HCT116 (cell line): ENCODE measurements at places on chromosomes 5 and 9. TPM values are rescaled to one million over a fixed set of nuclear protein-coding genes. Genes with fewer than 3 reads are reported as not detected.

The ENG gene
- total RNA-seq = 0.76 TPM

The HSPB3 gene
- not detected for total RNA-seq

DNA sequence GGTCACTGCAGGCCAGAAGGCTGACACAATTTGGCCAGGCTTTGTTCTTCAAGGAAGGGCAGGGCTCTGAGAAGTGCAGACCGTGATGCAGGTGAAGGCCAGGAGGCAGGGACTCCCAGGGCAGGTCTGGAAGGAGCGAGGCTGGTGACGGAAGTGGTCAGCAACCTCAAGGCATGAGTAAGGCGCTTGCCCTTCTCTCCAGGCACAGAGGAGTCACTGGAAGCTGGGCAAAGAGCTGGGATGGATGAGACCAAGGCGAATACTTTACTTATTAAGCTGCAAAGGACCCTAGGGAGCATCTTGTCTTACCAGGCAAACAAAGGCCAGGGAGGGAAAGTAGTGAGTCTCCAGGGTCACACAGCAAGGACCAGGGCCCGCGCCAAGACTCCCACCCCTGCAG lies 18.6 kb downstream of the IRF1 start:
- H3K27ac ChIP-seq = no peak overlapping the region
- H3K4me1 ChIP-seq = peaks cover 10% of the 10 kb centered on the region; the same call in 1 of the 2 replicates
- DNase-seq = no peak
- no peaks in the 10 kb centered on the region for H3K27me3 ChIP-seq
- no peaks in the 10 kb centered on the region for H3K36me3 ChIP-seq

- DNase-seq = no peak
- H3K27me3 ChIP-seq = no peaks in the 10 kb centered on the region
- peak overlapping the region; percentile 48; the same call in 1 of the 2 replicates for H3K27ac ChIP-seq
- no peak overlapping the region for H3K4me3 ChIP-seq
These were observed 8.7 kb upstream of the GDA start for GRCh38 chr9:72140586-72140985.

DNA sequence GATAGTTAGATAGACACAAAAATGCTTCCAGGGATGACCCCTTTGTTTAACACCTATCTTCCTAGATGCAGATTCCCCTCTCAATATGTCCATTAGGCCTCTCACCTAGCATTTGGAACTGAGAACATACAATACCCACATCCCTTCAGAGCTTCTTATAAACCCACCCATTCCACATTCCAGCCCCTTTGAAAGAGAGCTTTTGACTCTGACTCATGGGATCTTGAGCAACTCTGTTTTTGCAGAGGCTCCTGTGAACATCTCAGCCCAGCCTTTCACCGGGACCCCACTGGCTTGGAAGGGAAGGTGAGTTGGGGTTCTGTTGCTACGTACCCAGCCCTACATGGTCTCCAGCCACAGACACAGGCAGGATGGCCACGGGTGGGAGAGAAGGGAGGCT lies 195.5 kb downstream of the FRMD3 start:
- DNase-seq = no peak
- no peaks in the 10 kb centered on the region for H3K4me1 ChIP-seq
- no peaks in the 10 kb centered on the region for H3K36me3 ChIP-seq
- H3K27me3 ChIP-seq = no peaks in the 10 kb centered on the region
- no peak overlapping the region for H3K4me3 ChIP-seq

- no peak overlapping the region for H3K27ac ChIP-seq
- H3K4me1 ChIP-seq = peaks cover 8% of the 10 kb centered on the region
- no peak for DNase-seq
- no peaks in the 10 kb centered on the region for H3K36me3 ChIP-seq
These were observed 162.3 kb downstream of the AOPEP start for GRCh38 chr9:94888775-94889174.

The COL15A1 gene
- 0.15 TPM for total RNA-seq

DNA sequence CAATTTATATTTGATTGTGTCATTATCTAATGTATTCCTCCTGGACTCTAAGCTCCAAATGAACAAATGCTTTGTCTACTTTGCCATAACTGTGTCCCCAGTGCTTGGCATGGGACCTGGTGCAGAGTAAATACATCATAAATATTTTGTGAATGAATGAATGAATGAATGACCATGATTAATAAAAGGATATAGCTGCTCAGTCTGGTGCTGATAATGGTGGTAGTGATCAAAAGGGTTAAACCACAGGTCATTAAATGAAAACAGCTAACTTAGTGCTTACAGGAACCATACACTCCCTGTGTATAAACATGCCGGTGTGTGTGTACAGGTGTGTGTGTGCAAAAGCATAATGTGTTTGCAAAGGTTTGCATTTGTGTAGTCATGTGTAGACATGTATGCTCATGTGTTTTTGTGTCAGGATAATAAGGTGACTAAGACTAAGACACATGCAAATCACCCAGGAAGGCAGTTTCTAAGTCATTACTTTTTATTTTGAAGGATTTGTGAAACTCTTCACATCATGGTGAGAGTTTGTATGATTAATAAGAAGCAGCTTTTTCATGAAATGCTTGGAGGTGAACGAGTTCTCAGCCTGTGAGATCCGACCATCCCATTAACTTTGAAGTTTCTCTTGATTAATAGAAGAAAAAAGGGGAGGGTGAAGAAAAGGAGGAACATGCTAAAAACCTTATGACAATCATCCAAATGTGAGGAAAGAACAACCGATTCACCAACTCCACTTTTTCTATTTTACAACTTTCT lies 24.6 kb downstream of the SPARC start:
- peaks cover 5% of the 10 kb centered on the region; the same call in 1 of the 2 replicates for H3K4me1 ChIP-seq
- DNase-seq = no peak
- no peak overlapping the region for H3K4me3 ChIP-seq
- no peaks in the 10 kb centered on the region for H3K36me3 ChIP-seq

The FOXE1 gene
- total RNA-seq = not detected

The PTGS1 gene
- 3.5 TPM for total RNA-seq

The SELENOP gene
- 11.4 TPM for total RNA-seq

The PCDHA2 gene
- total RNA-seq = not detected

The WDR55 gene
- 37.2 TPM for total RNA-seq

DNA sequence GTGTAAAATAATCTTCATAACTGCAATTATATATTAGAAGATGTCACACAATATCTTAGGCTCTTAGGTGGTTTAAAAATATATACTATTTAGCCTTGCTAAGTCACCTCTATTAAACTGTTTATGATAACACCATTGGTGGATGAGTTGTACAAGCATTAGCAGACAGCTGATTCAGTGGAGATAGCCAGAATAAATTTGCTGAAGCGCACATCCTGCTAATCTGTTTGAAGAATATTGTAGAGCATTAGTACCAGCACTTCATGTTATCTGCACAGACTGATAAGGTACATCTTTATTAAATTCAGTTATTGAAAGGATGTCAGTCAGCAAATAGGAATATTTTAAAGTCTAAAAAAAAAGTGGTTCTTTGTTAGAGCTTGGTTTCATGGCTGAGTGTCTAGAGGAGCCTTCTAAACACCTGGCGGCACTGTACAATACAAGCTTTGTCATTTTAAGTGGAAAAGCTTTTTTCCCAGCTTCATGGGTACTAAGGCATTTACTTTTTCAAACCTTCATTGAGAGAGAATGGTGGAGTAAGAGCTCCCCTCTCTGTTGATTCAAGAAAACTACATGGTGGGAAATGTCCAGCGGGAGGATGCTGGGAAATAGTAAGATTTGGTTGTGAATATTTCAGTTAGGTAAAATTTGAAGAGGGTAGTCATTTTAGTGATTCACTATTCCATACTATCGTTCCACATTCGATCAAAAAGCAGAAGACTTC lies 275.1 kb downstream of the SLF1 start:
- H3K36me3 ChIP-seq = no peaks in the 10 kb centered on the region
- DNase-seq = peak; percentile 34
- H3K27me3 ChIP-seq = no peaks in the 10 kb centered on the region
- H3K27ac ChIP-seq = no peak overlapping the region
- H3K4me1 ChIP-seq = no peaks in the 10 kb centered on the region

DNA sequence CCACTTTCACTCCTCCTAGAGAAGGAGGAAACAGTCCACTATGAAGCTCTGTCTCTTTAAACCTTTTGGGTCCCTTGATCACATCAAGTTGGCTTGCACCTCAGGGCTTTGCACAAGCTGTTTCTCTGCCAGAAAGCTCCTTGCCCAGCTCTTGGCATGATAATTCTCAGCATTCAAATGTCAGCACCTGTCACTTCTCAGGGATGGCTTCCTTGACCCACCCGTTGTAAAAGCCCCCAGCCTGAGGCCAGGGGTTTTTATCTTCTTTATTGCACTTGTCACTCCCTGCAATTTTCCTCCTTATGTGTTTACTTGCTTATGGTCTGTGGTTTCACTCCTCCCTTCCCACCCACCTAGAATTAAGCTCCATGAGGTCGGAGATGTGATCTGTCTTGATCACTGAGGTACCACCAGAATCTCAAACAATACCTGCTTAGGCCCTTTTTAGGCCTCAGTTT lies 200.7 kb upstream of the TBC1D2 start:
- no peaks in the 10 kb centered on the region for H3K36me3 ChIP-seq
- H3K27me3 ChIP-seq = no peaks in the 10 kb centered on the region; the same call in 1 of the 2 replicates
- H3K27ac ChIP-seq = no peak overlapping the region
- peaks cover 9% of the 10 kb centered on the region for H3K4me1 ChIP-seq

DNA sequence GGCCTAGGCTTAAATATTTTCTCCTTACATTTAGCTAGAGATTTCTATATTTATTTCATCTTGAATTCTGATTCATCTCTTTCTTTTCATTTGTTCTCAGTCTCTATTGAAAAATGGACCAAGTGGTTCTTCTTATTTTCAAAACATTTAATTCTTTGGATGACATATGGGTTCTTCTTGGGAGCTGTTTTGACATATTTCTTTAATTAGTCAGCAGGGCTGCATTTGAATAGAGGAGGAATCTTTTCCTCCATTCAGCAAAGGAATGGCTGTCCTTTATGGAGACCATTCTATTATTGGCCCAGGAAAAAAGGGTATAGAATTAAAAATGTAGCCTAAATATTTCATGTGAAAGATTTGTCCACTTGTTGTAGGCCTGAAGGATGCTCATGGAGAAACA lies 109.9 kb downstream of the RPS23 start:
- no peak for DNase-seq
- H3K4me1 ChIP-seq = no peaks in the 10 kb centered on the region
- no peaks in the 10 kb centered on the region for H3K36me3 ChIP-seq
- no peak overlapping the region for H3K4me3 ChIP-seq

GRCh38 chr5:33738967-33739366 lies 152.8 kb downstream of the ADAMTS12 start:
- H3K4me3 ChIP-seq = no peak overlapping the region
- peaks cover 45% of the 10 kb centered on the region for H3K27me3 ChIP-seq
- no peaks in the 10 kb centered on the region for H3K4me1 ChIP-seq

DNA sequence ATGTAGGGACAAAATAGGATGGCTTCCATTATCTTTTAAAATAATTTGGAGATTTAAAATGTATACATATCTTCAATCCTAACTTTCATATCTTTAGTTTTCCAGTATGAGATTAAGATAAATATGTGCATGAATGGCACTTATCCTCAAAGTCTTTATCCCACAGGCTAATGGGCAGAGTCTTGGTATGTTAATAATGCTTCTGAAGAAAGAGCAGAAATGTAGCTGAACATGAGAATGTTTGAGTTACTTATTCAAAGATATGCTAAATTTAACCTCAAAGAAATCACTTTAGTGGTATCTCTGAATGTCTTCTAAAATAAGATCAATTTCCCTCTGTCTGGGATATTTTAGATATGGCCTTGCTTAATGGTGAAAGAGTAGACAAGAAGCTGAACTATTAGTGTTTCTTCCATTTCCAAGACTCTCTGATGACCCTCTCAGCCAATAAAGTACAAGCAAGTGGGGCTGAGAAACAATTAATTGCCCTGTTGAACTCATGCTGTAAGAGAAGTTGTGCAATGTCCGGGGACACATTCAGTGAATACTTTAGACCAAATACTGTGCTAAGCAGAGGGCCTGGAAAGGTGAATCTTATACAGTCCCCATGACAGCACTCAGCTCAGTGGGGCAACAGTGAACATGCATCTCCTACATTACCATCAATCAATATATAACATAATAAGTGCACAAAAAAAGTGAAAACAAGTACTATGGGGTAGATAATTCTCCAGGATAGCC lies 50.0 kb upstream of the ADAMTSL1 start:
- no peak for DNase-seq
- H3K4me3 ChIP-seq = no peak overlapping the region
- H3K36me3 ChIP-seq = no peaks in the 10 kb centered on the region
- H3K4me1 ChIP-seq = no peaks in the 10 kb centered on the region
- H3K27me3 ChIP-seq = no peaks in the 10 kb centered on the region

DNA sequence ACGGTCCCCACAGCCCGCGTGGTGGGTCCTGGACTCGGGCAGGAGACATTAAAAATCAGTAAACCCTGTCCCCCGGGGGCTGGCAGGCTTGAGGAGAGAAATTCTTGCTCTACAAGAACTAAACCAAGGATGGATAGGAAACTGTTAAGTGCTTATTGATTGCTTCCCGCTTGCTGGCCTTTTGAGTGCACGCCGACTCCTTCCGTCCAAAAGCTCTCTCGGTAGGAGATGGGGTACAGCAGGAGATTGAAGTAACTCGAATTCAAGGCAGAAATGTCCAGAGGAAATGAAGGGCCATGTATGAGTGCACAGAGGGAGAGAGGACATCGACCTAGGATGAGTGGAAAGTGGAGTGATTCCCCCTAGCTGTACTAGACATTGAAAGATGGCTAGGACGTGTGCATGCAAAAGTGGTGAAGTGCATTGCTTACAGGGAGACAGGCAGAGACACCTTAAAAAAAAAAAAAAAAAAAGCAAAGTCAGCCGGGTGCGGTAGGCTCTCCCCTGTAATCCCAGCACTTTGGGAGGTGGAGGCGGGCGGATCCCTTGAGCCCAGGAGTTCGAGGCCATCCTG lies 923 bp downstream of the RECK start:
- DNase-seq = no peak
- H3K36me3 ChIP-seq = no peaks in the 10 kb centered on the region
- no peaks in the 10 kb centered on the region for H3K27me3 ChIP-seq
- peak overlapping the region; percentile 60 for H3K27ac ChIP-seq

The GARIN3 gene
- total RNA-seq = not detected

DNA sequence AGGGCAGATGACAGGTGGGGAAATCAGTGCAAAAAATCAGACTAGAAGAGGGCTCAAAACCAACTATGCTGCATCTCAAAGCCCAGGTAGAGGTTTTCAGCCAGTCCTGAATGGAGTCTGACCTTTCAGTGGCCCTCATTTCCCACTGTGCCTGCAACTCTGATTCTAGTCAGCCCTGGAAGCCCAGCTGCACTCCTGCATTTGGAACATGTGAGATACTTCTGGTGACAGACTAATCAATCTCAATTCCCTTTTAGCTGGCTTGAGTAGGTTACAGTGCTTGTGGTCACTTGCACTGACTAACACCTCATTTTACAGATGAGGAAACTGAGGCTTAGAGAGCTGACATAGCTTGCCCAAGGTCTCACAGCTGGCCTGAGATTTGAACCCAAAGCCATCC lies 7.9 kb upstream of the ACSL6 start:
- H3K27ac ChIP-seq = no peak overlapping the region
- H3K4me1 ChIP-seq = no peaks in the 10 kb centered on the region
- no peak for DNase-seq
- no peak overlapping the region for H3K4me3 ChIP-seq
- H3K36me3 ChIP-seq = no peaks in the 10 kb centered on the region
- peaks cover 18% of the 10 kb centered on the region; the same call in 1 of the 2 replicates for H3K27me3 ChIP-seq

The IFNA13 gene
- not detected for total RNA-seq
